Stimulated activated CD8-positive, alpha-beta memory T cell treated with anti-CD3 and anti-CD28 coated beads, Interleukin-15, amount 100 ng/mL, for 48 hours (primary cell): ENCODE measurements at places on chromosomes 5 and 9.

- no peak for DNase-seq
These were observed 19.1 kb upstream of the TTLL11 start for GRCh38 chr9:122112238-122112637.

GRCh38 chr5:94632024-94632423 is 13.6 kb downstream of the SLF1 start:
- DNase-seq = no peak

DNA sequence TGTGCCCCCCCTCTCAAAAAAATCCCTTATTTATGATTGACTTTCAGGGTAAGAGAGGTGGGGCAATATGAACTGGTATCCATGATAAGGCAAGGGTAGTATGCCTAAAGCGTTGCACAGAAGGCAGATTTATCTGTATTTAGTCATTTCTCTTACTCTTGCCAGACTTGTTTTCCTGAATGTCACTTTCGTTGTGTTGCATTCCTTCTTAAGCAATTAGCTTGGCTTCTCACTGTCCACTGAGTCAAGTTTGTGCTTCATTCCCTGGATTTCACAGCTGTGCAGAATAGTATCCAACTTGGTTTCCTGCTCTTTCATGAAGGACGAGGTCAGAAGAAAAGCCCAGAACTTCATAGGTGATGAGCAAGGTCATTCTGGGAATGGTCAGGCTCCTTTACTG is 301.5 kb upstream of the ACTBL2 start:
- no peak for DNase-seq

- DNase-seq = no peak
These were observed 61.3 kb upstream of the MOCS2 start for GRCh38 chr5:53170746-53171349.

DNA sequence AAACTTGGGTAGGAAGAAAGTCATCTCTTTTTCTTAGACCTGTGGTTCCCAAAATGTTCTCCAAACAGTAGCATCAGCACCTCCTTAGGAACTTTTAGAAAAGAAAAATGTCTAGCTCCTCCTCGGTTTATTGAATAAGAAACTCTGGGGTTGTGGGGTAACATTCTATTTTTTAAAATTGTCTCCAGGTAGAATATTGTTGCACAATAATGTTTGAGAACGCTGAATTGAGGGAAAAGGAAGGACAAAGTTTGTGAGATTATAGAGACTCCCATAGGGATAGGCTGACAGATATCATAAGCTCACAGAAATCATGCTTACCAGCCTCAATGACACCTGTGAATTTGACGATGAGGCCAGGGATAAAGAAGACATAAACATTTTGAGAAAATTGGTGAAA is 1199.0 kb upstream of the CDH6 start:
- DNase-seq = no peak

- no peak for DNase-seq
These were observed 544.4 kb downstream of the EFNA5 start for GRCh38 chr5:107126341-107126740.

GRCh38 chr9:79687131-79687447 is 115.3 kb downstream of the TLE4 start:
- peak; percentile 24 for DNase-seq

GRCh38 chr9:136045595-136046553 is 49.2 kb downstream of the NACC2 start:
- DNase-seq = no peak
